ENCODE measurements at places on chromosomes 2 and 18. TPM values are rescaled to one million over a fixed set of nuclear protein-coding genes. Genes with fewer than 3 reads are reported as not detected.

- H3K36me3 ChIP-seq: no peaks in the 10 kb centered on the region
- peaks cover 4% of the 10 kb centered on the region for H3K27me3 ChIP-seq
- no peak overlapping the region for H3K27ac ChIP-seq
- H3K4me1 ChIP-seq: peaks cover 27% of the 10 kb centered on the region
Observed at GRCh38 chr2:9099341-9099751, 95.9 kb upstream of the MBOAT2 start.

DNA sequence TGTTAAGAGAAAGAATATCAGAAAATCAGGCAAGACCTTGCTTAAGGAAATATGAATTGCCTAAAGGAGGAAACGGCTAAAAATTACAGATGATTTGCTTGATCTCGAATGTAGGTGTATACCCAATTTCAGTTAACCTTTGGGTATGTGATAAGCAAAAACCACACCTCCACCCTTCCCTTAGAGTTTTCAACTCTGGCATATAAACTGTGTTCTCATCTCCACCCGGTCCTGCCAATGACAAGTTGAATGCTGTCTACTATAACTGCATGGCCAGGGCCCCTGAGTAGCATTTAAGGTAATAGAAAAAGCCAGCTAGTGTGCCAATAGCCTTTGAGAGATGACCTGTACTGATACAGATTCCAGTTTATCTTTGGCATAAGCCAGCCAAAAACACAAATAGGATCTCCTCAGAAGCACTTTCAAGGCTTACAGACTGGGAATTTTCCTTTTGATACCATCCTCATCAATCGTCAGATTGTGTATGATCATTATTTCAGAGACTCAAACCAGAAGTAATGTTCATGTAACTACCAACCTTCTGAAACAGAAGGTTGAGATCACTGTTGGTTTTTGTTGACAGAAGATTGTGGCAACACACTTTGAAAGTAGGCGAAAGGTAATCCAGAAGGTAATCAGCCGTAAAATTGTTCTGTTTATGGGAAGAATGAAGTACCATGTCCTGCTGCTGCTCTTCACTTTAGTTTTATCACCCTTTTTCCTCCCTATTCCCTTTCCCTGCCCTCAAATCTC is 163.1 kb downstream of the GFPT1 start:
- no peak overlapping the region for H3K4me3 ChIP-seq
- H3K4me1 ChIP-seq: peaks cover 11% of the 10 kb centered on the region
- H3K36me3 ChIP-seq: peaks cover 28% of the 10 kb centered on the region
- DNase-seq: no peak
- H3K27ac ChIP-seq: peak overlapping the region; percentile 47
- no peaks in the 10 kb centered on the region for H3K27me3 ChIP-seq

DNA sequence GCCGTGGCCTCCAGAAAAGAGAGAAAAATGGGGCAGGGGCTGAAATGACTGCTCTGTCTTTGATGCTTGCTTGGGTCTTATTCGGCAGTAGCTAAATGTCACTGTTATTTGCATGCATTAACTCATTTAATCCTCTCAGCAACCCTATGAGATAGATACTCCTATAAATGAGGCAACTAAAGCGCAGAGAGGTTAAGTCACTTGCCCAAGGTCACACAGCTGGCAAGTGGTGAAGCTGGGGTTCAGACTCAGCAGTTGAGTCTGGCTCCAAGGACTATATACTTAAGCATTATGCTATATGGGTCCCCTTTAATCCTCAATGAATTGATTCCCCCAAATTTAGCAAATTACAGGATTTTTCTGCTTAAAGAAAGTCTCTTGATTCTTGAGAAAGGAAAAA is 9.2 kb upstream of the SLC66A3 start:
- H3K27ac ChIP-seq: no peak overlapping the region
- H3K36me3 ChIP-seq: no peaks in the 10 kb centered on the region
- H3K27me3 ChIP-seq: peaks cover 18% of the 10 kb centered on the region
- H3K4me1 ChIP-seq: peaks cover 4% of the 10 kb centered on the region

DNA sequence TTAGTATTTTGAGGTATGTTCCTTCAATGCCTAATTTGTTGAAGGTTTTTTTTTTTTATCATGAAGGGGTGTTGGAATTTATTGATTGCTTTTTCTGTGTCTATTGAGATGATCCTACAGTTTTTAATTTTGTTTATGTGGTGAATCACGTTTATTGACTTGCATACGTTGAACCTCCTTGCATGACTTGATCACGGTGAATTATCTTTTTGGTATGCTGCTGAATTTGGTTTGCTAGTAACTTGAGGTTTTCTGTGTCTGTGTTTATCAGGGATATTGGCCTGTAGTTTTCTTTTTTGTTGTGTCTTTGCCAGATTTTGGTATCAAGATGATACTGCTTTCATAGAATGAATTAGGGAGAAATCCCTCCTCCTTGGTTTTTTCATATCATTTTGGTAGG is 23.9 kb downstream of the CLIP4 start:
- no peak overlapping the region for H3K27ac ChIP-seq
- H3K4me3 ChIP-seq: no peak overlapping the region
- peaks cover 52% of the 10 kb centered on the region for H3K36me3 ChIP-seq

The PKDCC gene
- 131 TPM for total RNA-seq

All from mesothelial cell of epicardium (in vitro differentiated cells).